ENCODE measurements at places on chromosomes 3 and 15.

DNA sequence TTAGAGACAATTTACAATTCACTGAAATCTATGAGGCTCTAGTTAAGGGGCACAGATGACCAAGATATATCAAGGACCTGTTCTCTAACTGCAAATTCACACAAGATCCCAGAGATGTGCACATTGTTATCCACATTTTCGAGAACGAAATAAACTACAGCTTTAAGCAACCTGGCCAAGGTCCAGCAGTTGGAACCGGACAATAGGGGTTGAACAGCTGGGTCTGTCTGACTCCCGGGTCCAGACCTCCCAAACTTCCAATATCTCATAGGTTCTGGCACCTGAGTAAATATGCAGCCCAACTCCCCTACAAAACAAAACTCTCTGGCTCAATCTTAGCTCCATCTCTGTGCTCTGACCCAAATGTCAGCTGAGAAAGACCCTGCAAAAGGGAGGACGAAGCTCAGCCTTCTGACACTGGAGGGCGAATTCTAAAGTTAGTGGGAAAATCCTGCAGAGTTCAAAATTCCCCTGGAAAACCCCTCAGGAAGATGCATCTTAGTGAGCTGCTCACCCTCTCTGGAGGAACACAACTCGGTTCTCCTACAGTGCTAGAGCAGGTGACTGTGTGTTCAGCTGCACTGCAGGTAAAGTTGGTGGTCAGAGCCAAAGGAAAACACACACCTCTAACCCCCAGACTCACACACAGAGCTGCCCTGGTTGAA is 14.2 kb upstream of the SPATA12 start:
- DNase-seq, result no peak

DNA sequence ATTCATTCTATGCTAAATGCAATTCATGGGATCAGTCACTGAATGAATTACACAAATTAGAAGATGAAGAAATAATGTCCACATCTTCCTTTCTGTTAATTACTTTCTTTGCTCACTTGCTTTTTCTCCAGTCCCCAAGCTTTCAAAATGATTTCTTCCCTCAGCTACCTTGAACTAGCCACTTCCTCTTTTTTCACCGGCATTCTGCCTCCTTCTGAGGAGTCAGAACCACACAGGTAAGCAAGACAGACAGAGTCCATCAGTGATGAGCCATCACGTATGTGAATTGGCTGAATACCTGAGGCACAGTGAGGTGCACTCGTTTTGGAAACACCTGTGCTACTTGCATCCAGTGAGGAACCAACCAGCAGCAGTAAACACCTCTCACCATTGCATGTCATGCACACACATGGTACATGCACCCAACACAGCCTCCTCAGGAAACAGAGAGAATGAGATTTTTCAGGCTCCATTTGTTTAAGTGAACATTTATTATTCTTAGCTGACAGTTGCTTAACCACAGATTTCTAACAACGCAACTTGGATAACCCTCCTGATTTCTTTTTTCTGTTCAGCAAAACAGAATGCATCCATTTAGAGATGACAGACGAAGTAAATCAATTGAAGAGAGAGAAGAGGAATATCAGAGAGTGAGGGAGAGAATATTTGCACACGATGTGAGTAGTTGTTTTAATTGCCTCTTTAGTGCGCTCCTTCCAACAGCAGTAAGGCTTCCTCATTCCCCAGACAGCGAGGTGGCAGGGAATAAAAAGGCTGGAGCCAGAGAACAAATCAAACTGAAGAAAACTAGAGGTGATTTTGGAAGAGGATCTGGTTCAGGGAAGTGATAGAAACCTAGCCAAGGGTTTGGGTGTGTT is 69.3 kb downstream of the ARPP21 start:
- DNase-seq, result no peak

GRCh38 chr15:84661001-84661400 is 3.0 kb upstream of the NMB start:
- no peak for DNase-seq

DNA sequence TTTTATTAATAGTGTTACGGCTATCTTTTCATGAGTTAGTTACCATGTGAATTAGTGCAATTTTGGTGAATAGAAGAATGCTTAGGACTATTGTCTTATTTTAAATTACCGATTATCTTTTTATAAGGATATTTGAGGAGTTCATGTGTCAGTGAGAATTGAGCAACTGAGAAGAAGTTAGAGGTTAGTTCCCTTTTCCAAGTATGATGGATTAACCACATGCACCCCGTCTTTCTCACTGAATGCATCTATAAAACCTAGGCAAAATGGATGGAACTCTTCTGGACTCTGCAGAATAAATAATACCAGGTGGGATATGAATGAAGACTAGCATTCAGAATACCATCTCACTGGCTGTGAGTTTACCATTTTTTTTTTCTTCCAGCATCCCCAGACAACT is 74.3 kb downstream of the TCF12 start:
- no peak for DNase-seq

DNA sequence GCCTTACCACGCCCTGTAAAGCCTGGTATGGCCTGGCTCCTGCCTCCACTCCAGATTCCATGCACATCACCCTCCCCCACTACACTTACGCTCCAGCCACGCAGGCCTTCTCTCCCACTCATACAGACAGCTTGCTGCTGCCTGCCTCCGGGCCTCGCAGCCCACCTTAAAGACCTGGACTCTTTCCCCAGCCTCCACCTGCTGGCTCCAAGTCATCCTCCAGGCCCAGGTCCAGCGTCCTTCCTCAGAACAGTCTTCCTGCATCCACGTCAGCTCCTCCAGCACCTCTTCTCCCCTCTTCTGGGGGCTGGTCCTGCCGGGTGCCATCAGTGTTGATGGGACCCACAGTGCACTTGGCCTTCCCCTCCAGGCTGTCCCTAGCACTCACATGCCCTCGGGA is 75.5 kb downstream of the NUP210 start:
- DNase-seq, result no peak

- no peak for DNase-seq
Measured at GRCh38 chr3:181512787-181513186, 198.9 kb upstream of the SOX2 start.

DNA sequence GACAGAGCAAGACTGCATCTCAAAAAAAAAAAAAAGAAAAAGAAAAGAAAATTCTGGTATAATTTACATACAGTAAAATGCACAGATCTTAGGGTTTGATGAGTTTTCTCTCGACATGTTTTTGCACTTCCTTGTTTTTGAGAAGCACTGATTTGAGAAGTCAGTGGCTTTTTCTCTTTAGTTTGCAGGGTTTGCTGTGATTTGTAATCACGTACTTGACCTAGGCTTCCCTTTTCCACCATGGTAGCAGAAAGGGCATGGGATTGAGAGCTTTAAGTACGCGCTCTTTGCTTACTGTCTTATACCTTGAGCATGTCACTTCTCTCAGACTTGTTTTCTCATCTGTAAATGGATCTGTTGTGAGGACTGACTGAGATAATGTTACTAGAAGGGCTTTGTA is 4.1 kb downstream of the VHL start:
- no peak for DNase-seq

DNA sequence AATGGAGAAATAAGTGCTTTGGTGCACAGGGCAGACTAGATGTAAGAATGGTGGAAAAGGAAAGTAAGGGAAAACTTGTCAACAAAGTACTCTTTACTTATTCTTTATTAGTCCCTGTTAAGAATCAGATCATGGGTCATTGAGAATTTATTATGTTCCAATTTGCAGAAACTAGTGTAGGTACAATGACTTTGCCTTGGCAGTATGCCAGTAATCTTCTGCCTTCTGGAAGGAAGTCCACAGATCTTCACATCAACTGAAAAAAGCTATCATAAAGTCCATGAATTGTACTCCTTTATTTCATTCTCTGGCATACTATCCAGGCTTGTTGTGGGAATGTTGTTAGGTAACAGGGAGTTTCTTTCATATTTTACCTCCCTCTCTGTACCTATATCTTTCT is 88.2 kb upstream of the FLNB start:
- no peak for DNase-seq

DNA sequence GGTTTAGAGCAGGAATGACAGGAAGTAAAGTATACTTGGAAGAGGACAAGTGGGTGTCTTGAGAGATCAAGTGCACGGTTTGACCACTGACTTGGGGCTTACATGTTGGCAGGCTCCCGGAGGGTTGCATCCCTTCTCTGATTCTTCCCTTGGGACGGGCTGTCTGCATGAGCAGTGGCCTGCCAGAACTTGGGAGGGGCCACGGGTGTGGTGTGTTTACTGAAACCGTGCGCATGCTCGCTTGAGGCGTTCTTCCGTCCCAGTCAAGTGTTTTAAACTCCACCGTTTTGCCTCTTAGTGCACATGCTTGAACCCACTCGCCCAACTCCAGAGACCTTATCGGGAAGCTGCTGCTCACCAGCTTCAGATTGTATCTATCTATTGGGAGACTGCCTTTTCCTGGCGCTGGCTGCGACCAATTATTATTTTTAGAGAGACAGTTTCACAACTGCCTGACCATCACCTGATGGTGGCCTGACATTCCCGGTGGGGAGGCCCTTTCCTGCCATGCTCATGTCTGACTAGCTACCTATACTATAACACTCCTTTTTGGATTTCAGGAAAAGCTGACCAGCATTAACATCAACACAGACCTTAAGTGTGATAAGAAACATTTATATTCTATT is 14.9 kb upstream of the C3orf22 start:
- DNase-seq, result no peak

- no peak for DNase-seq
Measured at GRCh38 chr3:186932281-186933181, 2.2 kb downstream of the ST6GAL1 start.

DNA sequence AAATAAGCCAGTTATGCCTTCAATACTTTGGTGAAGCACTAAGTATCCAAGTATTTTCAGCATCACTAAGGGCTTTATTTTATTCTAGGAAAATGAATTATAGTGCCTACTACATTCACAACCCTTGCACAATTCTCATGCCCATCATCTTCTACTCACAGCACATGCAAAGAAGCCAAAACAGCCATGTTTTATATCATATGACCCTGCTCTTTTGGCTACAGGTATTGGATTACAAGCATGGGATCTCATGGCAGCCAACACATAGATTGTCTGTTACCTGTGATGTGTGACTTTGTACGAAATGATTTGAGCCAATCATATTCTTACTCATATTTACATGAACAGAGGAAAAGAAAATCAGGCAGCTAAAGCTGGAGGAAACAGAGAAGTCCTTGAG is 38.6 kb downstream of the STT3B start:
- DNase-seq, result no peak
